ENCODE measurements at places on chromosomes 11 and 22.

GRCh38 chr22:43572710-43573109, 160.9 kb downstream of the MPPED1 start:
- DNase-seq, result no peak

- DNase-seq, result no peak
Measured at GRCh38 chr11:117476531-117477142, 149.0 kb downstream of the CEP164 start.

GRCh38 chr11:46389450-46390330, 1.9 kb downstream of the CHRM4 start:
- peak; percentile 92 for DNase-seq

GRCh38 chr11:28833169-28833568, 725.0 kb downstream of the METTL15 start:
- DNase-seq, result no peak

DNA sequence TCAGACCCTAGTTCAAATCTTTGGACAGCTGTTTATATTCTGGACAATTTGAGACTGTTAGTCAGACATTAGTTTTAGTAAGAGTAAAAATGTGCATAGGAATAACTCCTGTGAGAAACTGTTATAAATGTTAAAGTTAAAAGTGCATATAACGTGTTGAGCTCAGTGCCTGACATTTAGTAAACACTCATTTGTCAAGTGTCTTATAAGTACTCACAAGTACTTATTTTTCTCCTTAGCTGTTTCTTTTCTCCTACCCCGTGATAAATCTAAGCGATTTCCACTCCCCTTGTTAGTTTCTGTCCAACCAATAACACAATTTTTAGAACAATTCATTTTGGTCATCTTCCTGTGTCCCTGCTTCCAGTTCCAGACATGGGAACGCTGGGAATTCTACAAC, 59.3 kb downstream of the LRRC4C start:
- DNase-seq, result no peak

Data from GM20000 (cell line).